ENCODE measurements at places on chromosomes 3 and 15. TPM values are rescaled to one million over a fixed set of nuclear protein-coding genes. Genes with fewer than 3 reads are reported as not detected.

XRN1 gene
- total RNA-seq, result 39.8 TPM

LRRN1 gene
- not detected for total RNA-seq

TOMM70 gene
- 75.8 TPM for total RNA-seq

GOLGA6A gene
- total RNA-seq, result not detected

SENP8 gene
- total RNA-seq, result 1.8 TPM

ETV5 gene
- 37.7 TPM for total RNA-seq

FANCD2OS gene
- total RNA-seq, result not detected

XYLB gene
- 3.6 TPM for total RNA-seq

CD80 gene
- total RNA-seq, result under 0.01 TPM

PCLAF gene
- 3.6 TPM for total RNA-seq

FBXO40 gene
- not detected for total RNA-seq

TNFSF10 gene
- not detected for total RNA-seq

LMAN1L gene
- total RNA-seq, result not detected

CCR8 gene
- total RNA-seq, result not detected

MYLK gene
- total RNA-seq, result 238 TPM

CCDC54 gene
- total RNA-seq, result not detected

RNU6-1 gene
- not detected for total RNA-seq

POLR2M gene
- total RNA-seq, result 60.6 TPM

P2RY1 gene
- total RNA-seq, result 0.59 TPM

PARP14 gene
- total RNA-seq, result 47.2 TPM

ZBTB20 gene
- total RNA-seq, result 6.5 TPM

SPINT1 gene
- total RNA-seq, result 0.78 TPM

STRIT1 gene
- total RNA-seq, result not detected

STAC gene
- 0.88 TPM for total RNA-seq

SPESP1 gene
- total RNA-seq, result 6.0 TPM

CDHR4 gene
- not detected for total RNA-seq

HYAL3 gene
- 5.3 TPM for total RNA-seq
